Gastrocnemius medialis (tissue), 4 donors: ENCODE measurements at places on chromosomes 6 and 20. TPM values are rescaled to one million over a fixed set of nuclear protein-coding genes. Genes with fewer than 3 reads are reported as not detected.

GRCh38 chr6:37047689-37048402 lies 42.4 kb downstream of the FGD2 start:
- no peak for DNase-seq

DNA sequence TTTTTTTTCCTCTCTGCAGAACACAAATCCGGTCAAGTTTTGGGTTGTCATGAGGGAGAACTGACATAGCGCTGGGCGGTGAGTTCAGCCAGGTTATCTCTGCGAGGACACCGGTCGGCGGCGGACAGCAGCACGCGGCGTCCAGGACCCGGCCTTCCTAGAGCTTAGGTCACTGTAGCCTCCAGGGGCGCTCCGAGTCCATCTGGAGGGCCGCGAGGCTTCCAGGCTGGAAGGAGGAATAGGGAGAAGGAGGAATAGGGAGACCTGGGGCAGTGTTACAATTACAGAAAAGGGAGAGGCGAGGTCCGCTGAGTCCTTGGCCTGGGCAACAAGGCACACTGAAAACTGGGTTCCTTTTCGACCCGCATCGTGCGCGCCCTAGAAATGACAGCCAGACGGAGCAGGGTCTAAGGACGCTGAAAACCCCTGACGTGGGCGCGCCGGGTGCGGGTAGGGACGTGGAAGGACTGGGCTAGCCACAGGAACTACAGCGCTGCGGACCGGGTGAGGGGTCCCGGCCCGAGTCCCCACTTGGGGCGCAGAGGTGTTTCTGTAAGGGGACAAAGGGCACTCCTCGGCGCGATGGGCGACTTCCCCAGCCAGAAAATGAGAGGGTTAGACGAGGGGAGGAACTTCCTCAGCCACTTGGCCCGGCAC lies 536 bp upstream of the FNDC1 start:
- peak; percentile 19 for DNase-seq

- no peak for DNase-seq
These were observed 216.9 kb upstream of the BTBD3 start for GRCh38 chr20:11700831-11701230.

GRCh38 chr6:70846207-70846835 lies 110.5 kb downstream of the B3GAT2 start:
- no peak for DNase-seq

DNA sequence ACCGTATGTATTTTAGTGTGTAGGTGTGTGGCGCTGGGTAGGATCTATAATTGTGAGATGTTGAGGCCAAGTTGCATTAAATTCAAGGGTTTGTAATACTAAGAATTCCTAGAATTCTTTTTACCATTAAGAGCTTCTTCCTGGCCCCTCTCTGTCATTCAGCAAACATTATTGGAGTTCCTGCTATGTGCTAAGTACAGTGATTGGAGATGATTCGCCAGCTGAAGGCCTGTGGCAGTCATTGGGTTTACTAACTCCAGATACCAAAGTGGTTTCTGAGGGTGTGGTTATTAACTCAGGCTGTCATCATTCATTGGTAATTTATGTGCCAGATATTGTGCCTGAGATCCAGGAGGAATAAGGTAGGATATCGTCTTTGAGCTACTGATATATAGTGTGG lies 167.1 kb downstream of the LAMA2 start:
- DNase-seq: no peak

- DNase-seq: no peak
These were observed 50.0 kb downstream of the SGK1 start for GRCh38 chr6:134267917-134268361.

- peak; percentile 53 for DNase-seq
These were observed 80.2 kb downstream of the AFDN start for GRCh38 chr6:167906899-167907298.

DNA sequence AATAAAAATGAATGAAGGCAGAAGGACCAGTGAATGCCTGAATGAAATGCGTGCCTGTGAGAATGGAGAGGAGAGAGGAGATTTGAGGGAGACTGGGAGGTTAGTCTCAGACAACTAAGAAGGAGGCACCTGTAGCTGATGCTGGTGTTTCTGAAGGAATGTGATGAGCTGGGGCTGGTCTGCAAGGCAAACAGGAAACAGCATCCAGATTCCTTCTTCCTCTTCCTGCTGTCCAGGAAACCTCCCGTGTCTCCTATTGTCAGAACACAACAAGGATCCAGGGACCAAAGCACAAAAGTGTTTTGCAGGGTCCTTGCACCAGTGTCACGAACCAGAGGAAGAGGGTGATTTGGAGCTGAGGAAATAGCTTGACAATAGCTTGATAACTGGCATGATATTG lies 50.4 kb upstream of the TAB2 start:
- DNase-seq: no peak

DNA sequence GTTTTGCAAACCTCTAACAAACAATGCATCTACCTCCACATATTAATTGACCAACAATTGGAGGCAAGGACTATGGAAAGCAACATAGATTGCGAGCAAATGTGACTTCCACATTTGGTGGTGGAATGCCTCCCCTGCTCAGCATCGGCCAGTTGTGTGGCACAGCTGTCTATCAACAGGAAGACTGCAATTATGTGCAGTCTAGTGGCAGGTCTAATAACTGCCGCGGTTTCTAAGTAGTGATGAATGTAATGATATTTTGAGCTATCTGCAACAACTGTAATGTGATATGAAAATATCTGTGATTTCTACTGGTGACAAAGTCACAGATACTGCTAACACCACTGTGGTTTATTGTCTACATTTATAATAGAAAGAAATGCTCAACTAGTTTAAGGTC lies 56.8 kb downstream of the NCR2 start:
- DNase-seq: no peak

DNA sequence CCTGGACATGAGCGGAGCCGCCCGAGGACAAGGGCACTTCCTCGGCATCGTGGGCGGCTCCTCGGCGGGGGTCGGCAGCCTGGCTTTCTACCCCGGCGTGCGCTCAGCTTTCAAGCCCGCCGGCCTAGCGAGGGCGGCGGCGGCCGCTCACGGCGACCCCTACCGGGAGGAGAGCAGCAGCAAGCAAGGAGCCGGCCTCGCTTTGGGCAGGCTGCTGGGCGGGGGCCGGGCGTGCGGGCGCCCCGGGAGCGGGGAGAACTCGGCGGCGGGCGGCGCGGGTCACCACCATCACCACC lies 6.7 kb downstream of the PRDM13 start:
- no peak for DNase-seq

DNA sequence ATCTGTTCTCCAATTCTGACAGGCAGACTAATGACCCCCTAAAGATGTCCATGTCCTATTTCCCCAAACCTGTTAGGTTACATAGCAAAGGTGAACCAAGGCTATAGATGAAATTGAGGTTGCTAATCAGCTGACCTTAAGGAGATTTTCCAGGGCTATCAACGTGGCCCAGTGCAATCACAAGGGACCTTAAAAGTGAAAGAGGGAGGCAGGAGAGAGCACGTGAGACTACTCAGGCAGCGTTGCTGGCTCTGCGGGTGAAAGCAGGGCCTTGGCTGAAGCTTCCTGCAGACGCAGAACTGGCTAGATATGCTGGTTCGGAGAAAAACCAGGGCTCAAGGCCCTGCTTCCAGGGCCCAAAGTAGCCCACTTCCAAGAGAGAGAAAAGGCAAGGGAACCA lies 78.7 kb downstream of the NCOA7 start:
- DNase-seq: no peak

DNA sequence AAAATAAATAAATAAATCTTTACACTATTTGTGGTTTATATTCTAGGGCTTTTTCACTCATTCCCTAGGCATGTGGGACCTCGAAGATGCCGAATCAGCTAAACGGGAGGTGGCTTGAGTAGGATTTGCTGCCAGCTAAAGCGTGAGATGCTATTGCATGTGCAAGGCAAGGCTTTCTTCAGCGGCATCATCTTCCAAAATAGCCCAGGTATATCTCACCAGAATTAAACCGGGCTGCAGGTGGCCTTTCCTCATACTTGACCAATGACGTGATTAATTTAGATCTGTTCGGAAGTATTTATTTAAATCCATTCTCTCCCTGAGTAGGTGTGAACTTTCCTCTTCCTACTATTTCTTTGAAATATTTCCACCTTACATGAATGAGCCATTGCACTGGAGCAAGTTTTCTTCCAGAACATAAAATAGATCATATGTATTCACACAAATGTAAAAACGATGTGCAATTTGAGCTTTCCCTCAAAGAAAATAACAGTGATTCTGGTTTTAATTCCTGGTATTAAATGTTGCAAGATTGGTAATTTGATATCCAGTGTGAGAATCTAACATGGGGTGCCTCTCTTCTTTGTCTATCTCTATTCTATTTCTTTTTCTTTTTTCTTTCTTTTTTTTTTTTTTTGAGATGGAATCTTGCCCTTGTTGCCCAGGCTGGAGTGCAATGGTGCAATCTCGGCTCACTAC lies 24.3 kb upstream of the ZNF217 start:
- no peak for DNase-seq

- no peak for DNase-seq
These were observed 51.2 kb downstream of the C6orf52 start for GRCh38 chr6:10643201-10643651.

- DNase-seq: no peak
These were observed 21.5 kb upstream of the AAR2 start for GRCh38 chr20:36214684-36215256.

DNA sequence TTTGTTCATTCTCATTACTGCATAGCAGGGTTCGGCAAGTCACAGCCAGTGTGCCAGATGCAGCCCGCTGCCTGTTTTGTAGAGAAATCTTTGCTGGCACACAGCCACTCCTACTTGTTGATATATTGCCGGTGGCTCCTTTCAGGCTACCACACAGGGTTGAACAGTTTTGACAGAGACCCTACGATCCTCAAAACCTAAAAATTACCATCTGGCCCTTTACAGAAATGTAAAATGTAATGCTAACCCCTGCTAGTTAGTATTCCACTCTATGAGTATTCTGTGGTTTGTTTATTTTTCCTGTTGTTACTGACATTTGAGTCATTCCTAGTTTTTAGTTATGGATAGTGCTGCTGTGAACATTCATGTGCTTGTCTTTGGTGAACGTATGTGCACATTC lies 11.5 kb downstream of the DHX35 start:
- DNase-seq: no peak

- no peak for DNase-seq
These were observed 5.0 kb downstream of the FAM184A start for GRCh38 chr6:119073307-119074051.

DNA sequence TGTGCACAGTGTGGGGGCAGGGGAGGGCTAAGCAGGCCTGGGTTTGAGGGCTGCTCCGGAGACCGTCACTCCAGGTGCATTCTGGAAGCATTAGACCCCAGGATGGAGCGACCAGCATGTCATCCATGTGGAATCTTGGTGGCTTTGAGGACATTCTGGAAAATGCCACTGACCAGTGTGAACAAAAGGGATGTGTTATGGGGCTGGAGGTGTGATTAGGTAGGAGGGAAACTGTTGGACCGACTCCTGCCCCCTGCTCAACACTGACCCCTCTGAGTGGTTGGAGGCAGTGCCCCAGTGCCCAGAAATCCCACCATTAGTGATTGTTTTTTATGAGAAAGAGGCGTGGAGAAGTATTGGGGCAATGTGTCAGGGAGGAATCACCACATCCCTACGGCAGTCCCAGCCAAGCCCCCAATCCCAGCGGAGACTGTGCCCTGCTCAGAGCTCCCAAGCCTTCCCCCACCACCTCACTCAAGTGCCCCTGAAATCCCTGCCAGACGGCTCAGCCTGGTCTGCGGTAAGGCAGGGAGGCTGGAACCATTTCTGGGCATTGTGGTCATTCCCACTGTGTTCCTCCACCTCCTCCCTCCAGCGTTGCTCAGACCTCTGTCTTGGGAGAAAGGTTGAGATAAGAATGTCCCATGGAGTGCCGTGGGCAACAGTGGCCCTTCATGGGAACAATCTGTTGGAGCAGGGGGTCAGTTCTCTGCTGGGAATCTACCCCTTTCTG lies 44.0 kb upstream of the TTPAL start:
- DNase-seq: no peak

DNA sequence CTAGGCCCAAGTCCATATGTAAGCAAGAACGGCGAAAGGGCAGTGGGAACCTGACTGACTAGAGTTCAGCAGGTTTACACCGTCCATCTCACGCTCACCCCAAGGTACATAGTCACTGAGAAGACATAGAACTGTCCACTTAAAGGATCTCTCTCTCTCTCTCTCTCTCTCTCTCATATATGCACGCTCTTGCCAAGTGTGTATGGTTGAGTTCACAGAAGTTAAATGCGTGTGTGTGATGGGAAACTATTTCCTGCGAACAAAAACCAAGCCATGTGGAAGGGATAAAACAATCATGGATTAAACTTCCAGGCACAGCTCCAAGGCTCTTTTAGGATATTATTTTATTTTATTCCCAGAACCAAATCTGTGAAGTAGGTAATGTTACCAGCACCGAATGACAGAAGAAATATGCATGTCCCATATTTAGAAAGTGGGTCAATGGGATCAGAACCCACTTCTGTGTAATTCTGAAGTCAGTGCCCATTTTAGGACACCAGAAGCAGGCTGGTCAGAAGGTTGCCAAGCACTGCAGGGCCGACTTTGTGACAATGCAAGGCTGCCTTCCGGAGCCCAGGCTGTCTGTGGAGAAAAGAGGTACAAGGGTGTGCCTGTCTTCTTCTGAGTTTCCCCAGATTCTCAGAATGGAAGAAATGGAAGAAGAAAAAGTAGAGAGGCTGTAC lies 49.2 kb upstream of the MAP7 start:
- no peak for DNase-seq

DNA sequence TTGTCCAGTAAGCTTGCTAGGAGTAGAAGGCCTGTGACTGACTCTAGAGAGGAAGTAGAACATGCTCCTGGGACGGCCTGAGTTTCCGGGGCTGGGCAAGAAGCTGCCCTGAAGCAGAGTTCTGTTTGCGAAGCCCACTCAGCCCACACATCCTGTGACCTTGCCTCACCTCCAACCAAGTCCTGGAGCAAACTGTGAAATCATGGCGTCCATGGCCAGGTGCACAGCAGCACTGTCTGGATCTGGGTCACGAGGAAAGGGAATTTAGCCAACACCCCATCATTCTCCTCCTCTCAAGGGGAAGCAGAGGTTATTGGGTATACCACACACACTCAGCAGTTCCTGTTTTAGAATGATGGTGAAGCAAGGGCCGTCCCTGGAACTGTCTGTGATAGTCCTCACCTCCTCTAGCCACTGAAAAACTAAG lies 87.5 kb downstream of the CRYBG1 start:
- no peak for DNase-seq

PXDC1 gene
- total RNA-seq: 20.3 TPM

GLO1 gene
- total RNA-seq: 94.8 TPM

PPT2 gene
- total RNA-seq: 24.3 TPM

TTLL9 gene
- total RNA-seq: not detected

SNAP25 gene
- total RNA-seq: 0.23 TPM

LY6G6D gene
- not detected for total RNA-seq

SPATS1 gene
- not detected for total RNA-seq

AFG1L gene
- total RNA-seq: 2.6 TPM

TBPL1 gene
- total RNA-seq: 4.0 TPM

SCRT2 gene
- total RNA-seq: not detected

PTGIS gene
- 13.1 TPM for total RNA-seq

APOBEC2 gene
- 115 TPM for total RNA-seq

LY6G6F gene
- total RNA-seq: not detected
